ENCODE measurements at places on chromosomes 1 and 21. TPM values are rescaled to one million over a fixed set of nuclear protein-coding genes. Genes with fewer than 3 reads are reported as not detected.

ZNF670 gene
- 13.2 TPM for total RNA-seq

KRTAP13-2 gene
- not detected for total RNA-seq

CLEC20A gene
- total RNA-seq: not detected

SLC6A17 gene
- total RNA-seq: 0.14 TPM

VSIG8 gene
- total RNA-seq: not detected

GRCh38 chr1:3959361-3959760 is 59.3 kb upstream of the C1orf174 start:
- no peak for DNase-seq
- peaks cover 42% of the 10 kb centered on the region for H3K4me1 ChIP-seq
- peaks cover 2% of the 10 kb centered on the region for H3K27me3 ChIP-seq
- H3K4me3 ChIP-seq: no peak overlapping the region
- H3K27ac ChIP-seq: peak overlapping the region; percentile 62

GRCh38 chr1:7089497-7089896 is 304.2 kb downstream of the CAMTA1 start:
- H3K36me3 ChIP-seq: no peaks in the 10 kb centered on the region
- no peaks in the 10 kb centered on the region for H3K4me1 ChIP-seq
- H3K27me3 ChIP-seq: peaks cover 19% of the 10 kb centered on the region
- no peak overlapping the region for H3K27ac ChIP-seq
- H3K4me3 ChIP-seq: no peak overlapping the region

GRCh38 chr1:1093610-1093943 is 19.5 kb upstream of the RNF223 start:
- H3K27me3 ChIP-seq: no peaks in the 10 kb centered on the region
- H3K4me3 ChIP-seq: no peak overlapping the region
- peaks cover 4% of the 10 kb centered on the region for H3K4me1 ChIP-seq

DNA sequence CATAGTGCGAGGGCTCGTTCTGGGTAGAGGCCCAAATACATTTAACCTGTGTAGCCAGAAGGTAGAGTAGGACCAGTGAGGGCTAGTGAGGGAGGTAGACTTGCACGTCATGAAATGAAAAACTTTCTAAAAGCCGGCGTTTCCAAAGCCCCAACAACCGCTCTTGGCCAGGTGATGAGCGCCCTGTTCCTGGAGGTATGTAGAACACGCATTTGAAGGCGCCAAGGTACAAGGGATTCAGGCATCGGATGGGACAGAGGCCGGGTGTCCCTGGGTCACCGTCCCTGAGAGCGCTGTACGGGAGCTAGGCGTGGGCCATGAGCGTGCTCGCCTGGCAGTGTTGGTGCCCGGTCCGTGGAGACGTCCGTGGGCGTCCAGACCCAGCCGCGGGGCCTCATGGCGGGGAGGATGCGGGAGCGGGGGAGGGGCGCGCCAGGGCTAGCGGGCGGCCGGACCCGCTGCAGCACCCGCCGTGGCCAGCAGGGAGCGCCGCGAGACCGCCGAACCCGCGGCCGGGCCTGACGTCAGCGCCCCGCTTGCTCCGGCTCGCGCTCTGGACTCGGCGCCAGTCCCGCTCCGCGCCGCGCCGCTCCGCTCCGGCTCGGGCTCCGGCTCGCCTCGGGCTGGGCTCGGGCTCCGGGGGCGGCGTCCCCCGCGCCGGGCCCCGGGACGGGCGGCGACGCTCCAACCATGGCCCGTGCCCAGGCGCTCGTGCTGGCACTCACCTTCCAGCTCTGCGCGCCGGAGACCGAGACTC is at the start of gene PTPRU:
PTPRU (plus strand) TSS at position 568 of the 757 bp plus-strand sequence; CDS start at position 691, 123 bp downstream.
- no peaks in the 10 kb centered on the region for H3K36me3 ChIP-seq
- H3K4me3 ChIP-seq: peak within 1 kb of the TSS; percentile 84
- peaks cover 80% of the 10 kb centered on the region for H3K27me3 ChIP-seq
- peaks cover 25% of the 10 kb centered on the region for H3K4me1 ChIP-seq
